ENCODE measurements at places on chromosomes 5 and 9.

GRCh38 chr9:71592400-71592799 is 175.9 kb downstream of the CEMIP2 start:
- H3K27ac ChIP-seq, result no peak overlapping the region
- no peak overlapping the region for H3K4me3 ChIP-seq
- H3K36me3 ChIP-seq, result no peaks in the 10 kb centered on the region
- peaks cover 26% of the 10 kb centered on the region for H3K27me3 ChIP-seq
- H3K4me1 ChIP-seq, result no peaks in the 10 kb centered on the region

GRCh38 chr9:93610206-93610605 is 33.8 kb downstream of the PHF2 start:
- H3K36me3 ChIP-seq, result peaks cover 22% of the 10 kb centered on the region
- no peaks in the 10 kb centered on the region for H3K27me3 ChIP-seq
- H3K27ac ChIP-seq, result no peak overlapping the region
- H3K4me1 ChIP-seq, result peaks cover 18% of the 10 kb centered on the region
- no peak for DNase-seq
- no peak overlapping the region for H3K4me3 ChIP-seq

GRCh38 chr5:1282131-1282992 is 12.5 kb downstream of the TERT start:
- no peak overlapping the region for H3K27ac ChIP-seq
- no peak for DNase-seq
- no peaks in the 10 kb centered on the region for H3K4me1 ChIP-seq
- no peaks in the 10 kb centered on the region for H3K27me3 ChIP-seq
- H3K4me3 ChIP-seq, result no peak overlapping the region

GRCh38 chr5:138760448-138761110 is 7.4 kb downstream of the CTNNA1 start:
- no peak for DNase-seq
- no peak overlapping the region for H3K4me3 ChIP-seq
- H3K36me3 ChIP-seq, result peaks cover 23% of the 10 kb centered on the region

GRCh38 chr9:90024823-90025222 is 420.0 kb downstream of the GADD45G start:
- H3K27ac ChIP-seq, result peak overlapping the region; percentile 70
- H3K4me3 ChIP-seq, result peak overlapping the region; percentile 69
- no peaks in the 10 kb centered on the region for H3K27me3 ChIP-seq
- DNase-seq, result peak; percentile 29
